ENCODE measurements at places on chromosomes 16 and 17.

DNA sequence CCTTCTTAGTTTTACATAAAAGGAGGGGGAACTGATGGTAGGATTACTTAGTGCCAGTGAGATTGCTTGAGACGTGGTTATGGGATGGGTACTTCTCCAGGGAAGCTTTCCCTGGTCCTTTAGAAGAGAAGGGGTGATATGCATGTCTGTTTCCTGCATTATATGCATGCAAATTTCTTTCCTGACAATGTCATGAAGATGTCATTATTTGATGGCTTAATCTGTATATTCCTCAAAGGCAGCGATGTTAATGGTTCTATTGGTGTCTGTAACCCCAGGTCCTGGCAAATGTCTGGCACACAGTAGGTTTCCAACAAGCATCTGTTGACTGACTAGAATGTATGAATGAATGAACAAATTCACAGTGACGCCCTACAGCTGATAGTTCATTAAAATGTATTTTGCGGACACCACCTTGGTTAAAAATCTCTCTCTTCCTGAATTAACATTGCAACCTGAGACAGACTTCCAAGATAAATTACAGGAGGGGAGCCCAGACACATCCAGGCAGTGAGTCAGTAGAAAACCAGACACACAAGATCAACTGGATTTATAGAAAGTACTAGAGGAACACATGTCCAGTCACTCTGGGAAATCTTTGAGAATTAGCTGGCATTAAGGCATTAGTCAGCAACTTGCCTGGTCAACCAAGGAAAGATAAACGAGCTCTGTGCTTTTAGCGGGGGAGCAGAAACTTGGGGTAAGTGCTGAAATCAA is 293.4 kb downstream of the XYLT1 start:
- no peak for DNase-seq

DNA sequence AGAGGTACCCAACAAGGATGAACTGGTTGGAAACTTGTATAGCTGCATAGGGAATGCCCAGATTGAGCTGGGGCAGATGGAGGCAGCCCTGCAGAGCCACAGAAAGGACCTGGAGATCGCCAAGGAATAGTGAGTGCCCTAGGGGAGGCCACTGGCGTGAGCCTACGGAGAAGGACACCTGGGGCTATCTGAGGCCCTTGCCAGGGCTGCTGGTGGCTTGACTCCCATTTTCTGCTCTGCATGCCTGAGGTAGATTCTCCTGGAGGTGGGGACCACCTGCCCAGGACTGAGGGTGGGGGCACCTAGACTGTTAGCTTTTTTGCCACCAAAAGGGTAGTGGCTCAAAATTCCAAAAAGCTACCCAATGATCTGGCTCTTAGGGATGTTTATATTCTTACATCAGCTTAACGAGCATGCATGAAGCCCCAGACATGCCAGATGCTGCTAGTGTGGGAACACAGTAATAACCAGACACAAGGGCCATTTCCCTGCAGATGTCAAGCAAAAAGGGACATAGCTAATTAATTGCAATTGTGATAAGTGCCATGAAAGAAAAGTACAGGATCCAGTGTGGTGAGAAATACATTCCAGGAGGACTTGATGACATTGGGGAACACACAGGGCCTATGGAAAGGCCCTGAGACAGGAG is 8.8 kb downstream of the ODAD4 start:
- DNase-seq: no peak

GRCh38 chr16:7745276-7745675 is 412.6 kb downstream of the RBFOX1 start:
- no peak for DNase-seq

GRCh38 chr16:89549007-89549700 is 11.3 kb upstream of the RPL13 start:
- DNase-seq: no peak

DNA sequence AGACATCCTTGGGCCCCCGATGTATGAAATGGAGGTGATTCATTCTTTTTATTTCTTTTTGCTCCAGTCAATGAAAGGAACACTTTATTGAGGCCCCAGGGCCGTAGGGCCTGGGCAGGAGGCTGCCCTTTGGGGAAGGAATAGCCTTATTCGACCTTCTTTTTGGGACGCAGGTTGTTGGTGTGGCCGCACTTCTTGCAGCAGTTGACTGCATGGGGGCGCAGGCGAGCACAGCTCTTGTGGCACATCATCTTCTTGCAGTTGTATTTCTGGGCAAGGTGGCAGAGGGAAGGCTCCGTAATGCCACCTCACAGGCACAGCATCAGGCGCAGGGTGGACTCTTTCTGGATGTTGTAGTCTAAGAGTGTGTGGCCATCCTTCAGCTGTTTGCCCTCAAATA is 50.9 kb downstream of the SIAH1 start:
- DNase-seq: no peak

DNA sequence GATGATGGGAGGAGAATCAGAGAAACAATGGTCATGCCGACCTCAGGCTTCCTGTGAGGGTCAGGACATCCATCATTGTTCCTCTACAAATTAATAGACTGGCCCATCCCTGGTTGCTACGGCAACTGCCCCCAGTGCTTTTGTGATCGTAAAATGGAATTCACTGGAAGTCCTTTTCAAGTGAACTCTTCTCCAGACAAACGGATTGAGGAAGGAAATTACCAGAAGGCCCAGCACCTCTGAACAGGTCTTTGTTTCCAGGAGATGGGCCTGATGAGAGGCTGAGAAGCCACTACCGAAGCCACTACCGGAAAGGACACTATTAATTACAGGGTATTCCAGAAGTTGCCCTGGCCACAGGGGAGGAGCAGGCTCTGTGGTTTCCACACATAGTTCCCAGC is 126.0 kb downstream of the MGAT5B start:
- no peak for DNase-seq

- no peak for DNase-seq
Observed at GRCh38 chr16:8866118-8866883, 2.5 kb downstream of the CARHSP1 start.
